ENCODE measurements at places on chromosomes 3 and 15.

DNA sequence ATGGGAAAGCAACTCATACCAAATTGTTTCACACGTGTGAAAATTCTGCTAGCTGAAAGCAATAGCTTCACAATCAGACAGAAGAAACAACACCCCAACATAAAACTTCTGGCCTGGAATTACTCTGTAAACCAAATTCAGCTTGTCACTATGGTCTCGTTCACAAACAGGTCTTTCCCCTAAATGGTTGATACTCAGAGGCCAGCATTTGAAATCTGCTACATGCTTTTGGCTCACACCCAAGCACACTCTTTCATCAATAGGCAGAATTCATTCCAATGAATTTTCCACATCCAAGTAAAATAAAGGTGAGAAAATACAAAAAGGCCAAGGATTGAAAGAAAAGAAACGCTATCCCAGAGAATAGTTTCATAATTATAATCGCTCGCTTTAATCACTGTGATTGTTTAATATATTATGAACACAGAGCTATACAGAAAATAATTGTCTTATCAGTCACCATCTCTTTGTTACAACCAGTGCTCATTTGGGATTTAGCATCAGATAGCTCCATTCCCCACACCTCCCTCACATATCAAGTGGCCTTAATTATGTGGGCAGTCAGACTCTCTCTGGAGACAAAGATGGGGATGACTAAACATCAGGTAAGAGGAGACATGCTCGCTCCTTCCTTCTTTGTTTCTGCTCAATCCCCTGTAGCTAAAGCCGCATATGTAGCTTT, 503.8 kb upstream of the ARRDC4 start:
- no peak for DNase-seq

DNA sequence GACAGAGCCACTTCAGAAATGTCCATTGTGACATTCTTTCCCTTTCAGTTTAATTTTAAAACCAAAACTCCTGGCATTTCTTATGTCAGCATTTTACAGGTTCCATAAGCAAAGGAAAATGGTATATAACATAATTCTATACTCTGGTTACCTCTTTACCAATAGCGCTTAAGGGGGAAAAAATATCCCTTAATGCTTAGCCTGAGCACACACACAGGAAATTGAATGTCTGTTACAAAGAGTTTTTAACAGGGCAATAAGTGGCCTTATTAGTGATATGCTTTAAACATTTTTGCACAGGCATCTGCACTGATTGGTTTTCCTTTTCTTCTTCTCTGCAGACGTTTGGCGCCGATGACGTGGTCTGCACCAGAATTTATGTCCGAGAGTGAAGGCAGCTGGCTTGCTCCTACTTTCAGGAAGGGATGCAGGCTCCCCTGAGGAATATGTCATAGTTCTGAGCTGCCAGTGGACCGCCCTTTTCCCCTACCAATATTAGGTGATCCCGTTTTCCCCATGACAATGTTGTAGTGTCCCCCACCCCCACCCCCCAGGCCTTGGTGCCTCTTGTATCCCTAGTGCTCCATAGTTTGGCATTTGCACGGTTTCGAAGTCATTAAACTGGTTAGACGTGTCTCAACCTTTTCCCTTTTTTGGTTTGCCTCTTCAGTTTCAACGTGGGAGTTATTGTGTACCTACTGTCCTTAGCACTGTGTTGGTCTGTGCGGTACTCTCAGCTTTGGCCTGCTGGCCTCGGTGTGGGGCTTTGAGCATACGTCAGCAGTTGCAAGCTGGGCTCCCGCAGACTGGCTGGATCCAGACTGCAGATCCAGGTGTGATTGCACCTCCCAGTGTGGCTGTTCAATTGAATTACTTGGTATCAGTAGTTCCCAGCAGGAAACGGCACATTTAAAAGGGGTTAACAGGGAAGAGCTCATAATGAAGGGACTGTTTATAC, 7.7 kb downstream of the CRABP1 start:
- DNase-seq = no peak

DNA sequence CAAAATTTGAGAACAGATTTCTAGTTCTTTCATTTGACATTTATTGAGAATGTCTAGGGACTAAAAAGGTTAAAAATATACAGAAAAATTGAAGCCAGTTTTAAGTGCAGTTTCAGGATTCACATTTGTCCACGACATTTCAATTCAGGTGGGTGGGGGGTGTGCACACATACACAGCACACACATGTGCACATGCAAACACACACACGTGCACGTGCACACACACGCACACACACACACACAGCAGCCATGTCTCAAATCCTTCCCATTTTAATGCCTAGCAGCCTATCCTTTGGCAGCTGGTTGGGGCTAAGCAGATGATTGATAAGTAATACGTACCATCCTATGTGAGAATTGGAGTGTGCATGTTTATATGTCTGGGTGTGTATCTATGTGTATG, 238.3 kb upstream of the TRIM42 start:
- DNase-seq = no peak

DNA sequence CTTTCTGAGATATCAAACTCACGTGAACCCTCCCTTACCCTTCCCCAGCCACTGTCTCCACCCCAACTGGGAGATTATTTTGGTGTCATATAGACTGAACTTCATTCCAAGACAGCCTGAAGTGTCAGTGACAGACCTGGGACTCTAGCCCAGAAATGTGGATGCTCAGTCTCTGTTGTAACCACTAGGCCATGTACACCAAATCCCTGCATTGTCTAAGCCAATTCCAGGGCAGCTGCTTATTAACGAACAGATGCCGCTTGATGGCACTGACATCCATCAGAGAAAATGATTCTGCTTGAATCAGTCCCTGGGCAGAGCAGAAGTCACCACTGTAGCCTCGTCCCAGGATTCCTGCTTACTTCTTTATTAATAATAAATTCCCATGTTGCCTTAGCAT, 305.5 kb downstream of the GRM7 start:
- DNase-seq = no peak

- DNase-seq = no peak
Observed at GRCh38 chr3:123789160-123789559, 95.0 kb downstream of the MYLK start.

DNA sequence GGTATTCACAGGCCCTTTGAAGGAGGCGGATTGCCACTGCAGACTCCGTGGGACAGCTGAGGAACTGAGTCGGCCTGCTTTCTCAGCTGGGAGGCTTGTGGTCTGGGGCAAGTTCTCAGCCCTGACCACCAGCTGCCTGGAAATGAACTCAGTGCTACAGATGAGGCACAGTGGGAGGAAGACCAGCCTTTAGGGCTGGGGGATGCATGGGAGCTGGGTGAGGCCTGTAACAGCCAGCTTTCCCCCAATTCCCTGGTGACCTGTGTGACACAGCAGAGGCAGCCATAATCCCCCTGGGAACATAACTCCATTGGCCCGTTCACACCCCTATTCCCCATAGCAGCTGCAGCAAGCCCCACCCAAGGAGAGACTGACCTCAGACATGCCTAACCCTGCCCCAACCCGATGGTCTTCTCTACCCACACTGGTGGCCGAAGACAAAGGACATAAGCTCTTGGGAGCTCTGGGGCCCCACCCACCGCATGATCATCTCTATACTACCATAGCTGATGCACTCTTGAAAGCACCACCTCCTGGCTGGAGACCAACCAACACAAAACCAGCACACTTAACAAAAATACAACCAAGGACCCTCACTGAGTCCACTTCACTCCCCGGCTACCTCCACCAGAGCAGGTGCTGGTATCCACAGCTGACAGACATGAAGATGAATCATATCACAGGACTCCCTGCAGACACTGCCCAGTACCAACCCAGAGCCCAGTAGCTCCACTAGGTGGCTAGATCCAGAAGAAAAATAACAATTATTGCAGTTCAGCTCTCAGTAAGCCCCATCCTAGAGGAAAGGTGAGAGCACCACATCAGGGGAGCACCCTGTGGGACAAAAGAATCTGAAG, 24.9 kb downstream of the ZMAT3 start:
- no peak for DNase-seq

- DNase-seq = no peak
Observed at GRCh38 chr3:111627092-111627491, 31.9 kb upstream of the ZBED2 start.

DNA sequence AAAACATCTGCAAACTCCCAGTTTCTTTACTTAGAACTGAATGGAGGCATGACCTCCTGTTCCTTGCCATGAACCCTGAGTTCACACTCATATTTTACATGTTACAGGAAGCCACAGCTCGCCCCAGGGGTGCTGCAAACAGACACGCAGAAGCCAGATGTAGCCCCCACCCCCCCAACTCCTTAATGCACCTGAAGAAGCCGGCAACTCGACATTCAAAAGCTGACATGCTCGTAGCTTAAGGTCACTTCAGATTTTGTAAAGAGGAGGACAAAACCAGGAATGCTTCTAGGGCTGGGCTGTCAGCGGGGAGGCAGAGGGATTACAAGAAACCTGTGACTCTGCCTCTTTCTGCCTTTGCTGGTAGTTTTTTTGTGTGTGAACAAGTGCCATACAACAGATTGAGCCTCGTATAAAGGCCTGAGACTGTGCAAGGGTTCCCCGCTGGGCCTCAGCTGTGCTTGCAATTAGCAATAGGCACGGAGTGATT, 42.0 kb upstream of the FEZF2 start:
- DNase-seq = no peak

GRCh38 chr3:42052132-42052483, 39.0 kb upstream of the TRAK1 start:
- no peak for DNase-seq

- DNase-seq = no peak
Observed at GRCh38 chr3:152284906-152285305, 16.2 kb downstream of the MBNL1 start.

GRCh38 chr3:178646186-178646862, 110.1 kb downstream of the KCNMB2 start:
- DNase-seq = no peak

DNA sequence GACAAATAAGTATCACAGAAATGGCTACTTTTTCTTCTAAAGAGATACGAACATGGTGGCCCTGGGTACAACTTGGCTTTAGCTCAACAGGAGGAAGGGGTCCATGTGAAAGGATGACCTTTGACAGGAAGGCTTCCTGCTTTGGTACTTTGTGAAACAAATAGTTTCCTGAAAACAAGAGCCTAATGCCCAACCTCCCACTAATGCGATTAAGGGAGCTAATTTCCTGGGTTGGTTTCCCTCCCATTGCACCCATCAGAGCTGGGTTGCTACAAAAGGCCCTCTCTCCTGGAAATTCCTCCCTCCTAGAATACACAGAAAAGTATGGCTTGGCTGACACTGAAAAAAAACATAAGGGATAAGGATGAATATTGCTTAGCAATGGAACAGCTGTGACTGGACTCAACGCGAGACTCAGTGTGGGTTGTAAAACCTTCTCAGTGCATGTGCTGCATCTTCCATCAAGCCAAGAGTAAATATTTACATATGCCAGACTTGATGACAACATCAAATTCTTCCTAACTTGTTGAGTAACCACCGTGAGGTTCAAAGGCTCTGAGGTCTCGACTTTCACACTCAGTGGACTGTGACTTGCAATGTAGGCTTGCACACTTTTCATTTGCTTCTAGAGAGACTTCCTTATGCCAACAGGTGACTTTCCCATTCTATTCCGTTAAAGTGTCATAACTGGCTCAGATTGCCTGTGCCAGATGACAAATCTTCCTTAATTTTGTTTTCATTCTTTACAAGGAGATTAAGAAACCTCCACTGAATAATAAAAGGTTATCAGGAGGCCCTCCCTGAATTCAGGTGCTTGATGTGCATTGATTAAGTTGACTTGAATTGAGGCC, 60.1 kb downstream of the ADAMTS9 start:
- no peak for DNase-seq

DNA sequence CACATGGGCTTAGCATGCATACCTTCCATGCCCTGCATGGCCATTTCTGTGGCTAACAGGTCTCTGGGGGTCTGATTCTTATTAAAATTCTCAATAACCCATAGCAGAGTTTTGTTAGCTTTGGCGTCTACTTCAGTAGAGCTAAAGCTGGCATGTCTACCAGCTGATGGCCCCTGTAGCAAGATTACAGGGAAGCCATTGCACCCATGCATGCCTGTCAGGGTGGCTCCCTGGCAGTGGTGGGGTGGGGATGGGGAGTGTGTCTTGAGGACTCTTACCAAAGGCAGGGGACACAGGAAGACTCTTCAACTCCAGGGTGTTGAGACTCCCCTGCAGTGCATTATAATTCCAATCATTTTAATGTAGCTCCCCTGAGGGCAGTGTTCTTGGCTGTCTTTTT, 4.7 kb downstream of the KY start:
- no peak for DNase-seq

- DNase-seq = no peak
Observed at GRCh38 chr3:33900440-33900808, 102.0 kb downstream of the PDCD6IP start.

GRCh38 chr3:121488628-121489027, 57.2 kb downstream of the POLQ start:
- no peak for DNase-seq

DNA sequence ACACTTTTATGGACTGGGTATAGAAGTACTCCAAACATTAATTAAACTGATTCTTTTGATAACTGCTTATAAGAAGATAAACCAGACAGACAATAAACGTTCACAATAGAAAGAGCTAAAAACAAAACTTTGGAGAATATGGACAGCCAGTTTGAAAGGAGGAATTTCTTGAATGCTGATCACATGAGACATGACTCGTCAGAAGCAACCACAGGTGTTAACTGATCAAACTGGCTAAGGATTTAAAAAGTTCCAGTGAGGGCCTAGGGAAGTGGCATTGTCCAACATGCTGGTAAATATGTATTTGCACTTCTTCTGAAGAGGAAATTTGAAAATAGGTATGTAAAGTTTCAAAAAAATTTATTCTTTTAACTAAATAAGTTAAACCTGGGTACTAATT, 29.4 kb upstream of the AP3B2 start:
- no peak for DNase-seq
